ENCODE measurements at places on chromosomes 5 and 9.

GRCh38 chr9:121666294-121666693 lies 14.9 kb downstream of the DAB2IP start:
- no peak for DNase-seq

GRCh38 chr5:135883441-135883840 lies 12.2 kb downstream of the IL9 start:
- no peak for DNase-seq

GRCh38 chr5:175663186-175664184 lies 5.6 kb downstream of the HRH2 start:
- no peak for DNase-seq

GRCh38 chr9:93577975-93578682 lies 1.7 kb downstream of the PHF2 start:
- no peak for DNase-seq

DNA sequence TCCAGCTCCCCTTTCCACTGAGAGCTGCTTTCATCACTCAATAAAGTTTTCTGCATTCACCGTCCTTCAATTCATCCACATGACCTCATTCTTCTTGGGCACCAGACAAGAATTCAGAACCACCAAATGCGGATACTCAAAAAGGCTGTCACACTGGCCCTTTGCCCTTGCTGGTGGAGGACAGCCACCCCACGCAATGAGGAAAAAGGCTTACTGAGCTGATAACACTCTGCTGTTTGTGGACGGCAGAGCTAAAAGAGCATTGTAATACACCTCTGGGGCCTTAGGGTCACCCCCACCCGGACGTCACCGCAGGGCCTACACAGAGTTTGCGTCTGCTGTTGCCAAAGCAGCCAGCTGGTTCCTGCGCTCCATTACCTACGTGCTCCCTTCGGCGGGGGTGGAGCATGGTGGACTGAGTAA lies 51.2 kb upstream of the ZNF608 start:
- no peak for DNase-seq

- no peak for DNase-seq
These were observed 37.1 kb upstream of the PPP1R2B start for GRCh38 chr5:156812959-156813358.

- no peak for DNase-seq
These were observed 14.7 kb downstream of the SIL1 start for GRCh38 chr5:139183502-139183901.

GRCh38 chr9:129131300-129132145 lies 20.3 kb downstream of the PTPA start:
- DNase-seq, result no peak

DNA sequence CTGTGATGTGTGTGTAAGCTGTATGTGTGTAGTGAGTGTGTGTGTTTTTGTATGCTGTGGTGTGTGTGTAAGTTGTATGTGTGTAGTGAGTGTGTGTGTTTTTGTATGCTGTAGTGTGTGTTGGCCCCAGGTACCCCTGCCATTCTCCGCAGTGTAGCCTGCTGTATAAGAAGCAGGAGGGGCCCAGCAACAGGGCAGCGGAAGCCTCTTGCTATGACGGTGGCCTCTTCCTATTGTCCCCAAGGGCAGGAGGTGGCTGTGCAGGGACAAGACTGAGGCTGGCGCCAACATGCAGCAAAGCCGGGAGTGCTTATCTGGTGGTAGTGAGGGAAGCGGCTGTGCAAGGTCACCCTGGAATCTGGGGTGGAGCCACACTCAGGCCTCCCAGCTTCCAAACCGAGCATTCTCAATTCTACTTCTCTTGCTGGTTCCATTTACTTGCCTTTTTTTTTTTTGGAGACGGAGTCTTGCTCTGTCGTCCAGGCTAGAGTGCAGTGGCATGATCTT lies 5.1 kb downstream of the SPAAR start:
- DNase-seq, result no peak

DNA sequence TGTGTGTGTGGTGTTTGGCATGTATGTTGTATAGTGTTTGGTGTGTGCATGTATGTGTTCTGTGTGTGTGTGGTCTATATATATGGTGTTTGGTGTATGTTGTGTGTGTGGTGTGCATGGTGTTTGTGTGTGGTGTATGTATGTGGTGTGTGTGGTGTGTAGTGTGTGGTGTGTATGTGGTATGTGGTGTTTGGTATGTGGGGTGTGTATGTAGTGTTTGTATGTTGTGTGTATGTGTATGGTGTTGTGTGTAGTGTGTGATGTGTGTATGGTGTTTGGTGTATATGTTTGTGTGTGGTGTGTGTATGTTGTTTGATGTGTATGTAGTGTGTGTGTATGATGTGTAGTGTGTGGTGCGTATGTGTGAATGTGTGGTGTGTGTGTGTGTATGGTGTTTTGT lies 78.8 kb downstream of the HMCN2 start:
- DNase-seq, result no peak
